ENCODE measurements at places on chromosomes 11 and 22.

DNA sequence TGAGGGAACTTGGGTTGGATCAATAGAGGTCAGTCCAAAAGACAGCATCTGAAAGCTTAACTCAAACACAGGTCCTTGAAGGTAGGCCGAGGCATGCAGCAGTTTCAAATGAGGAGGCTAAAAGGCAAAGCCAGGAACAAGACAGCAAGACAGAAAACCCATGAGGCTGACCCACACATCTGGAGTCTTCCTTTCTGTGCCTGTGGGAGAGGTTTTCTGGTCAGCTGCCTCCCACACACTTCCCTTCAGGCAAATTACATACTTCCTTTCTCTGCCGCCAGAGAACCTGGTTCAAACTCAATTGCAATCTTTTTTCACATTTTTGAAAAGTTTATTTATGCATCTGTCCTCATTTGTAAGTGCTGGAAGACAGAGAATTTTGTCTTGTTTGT lies 29.8 kb upstream of the CRTAM start:
- DNase-seq = no peak

DNA sequence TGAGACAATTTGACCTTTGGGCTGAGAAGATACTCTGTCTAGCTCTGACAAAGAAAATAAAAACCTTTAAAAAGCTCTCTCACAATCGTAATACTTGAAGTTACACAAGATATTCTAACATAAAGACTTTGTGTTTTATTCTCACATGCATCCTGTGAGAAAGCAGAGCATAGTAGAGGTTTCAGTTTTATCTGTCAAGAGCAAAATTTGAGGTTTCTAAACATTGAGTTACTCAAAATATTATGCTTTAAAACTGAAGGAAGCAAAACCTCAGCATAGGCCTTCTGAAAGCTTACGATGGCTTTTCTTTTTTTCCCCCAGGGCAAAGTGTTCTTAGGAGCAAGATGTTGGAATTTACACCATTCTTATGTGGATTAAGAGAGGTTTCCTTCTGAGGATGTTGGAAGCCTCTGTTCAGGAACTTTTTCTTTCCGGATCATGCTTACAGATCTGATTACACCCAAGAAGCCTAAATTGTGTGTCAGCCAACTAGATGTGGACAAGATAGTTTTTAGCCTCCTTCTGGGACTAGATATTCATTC lies 15.0 kb upstream of the OR51M1 start:
- no peak for DNase-seq

DNA sequence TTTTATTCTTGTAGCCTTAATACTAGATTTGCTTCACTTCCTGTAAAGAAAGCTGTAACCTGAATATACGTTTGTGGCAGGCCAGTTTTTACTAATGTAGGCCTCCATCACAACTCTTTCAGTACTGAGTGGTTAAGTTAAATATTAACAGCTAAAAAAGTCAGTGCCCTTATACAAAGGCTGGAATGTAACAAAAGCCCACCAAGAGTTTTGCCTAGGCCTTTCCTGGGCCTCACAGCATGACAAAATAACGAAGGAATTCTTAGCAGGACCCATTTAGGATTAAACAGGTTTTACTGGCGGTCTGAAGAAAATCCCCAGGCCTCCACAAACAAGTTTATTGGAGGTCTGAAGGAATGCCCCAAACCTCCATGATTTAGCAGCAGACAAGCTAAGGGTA lies 43.7 kb downstream of the PIWIL3 start:
- DNase-seq = no peak

- DNase-seq = no peak
Measured at GRCh38 chr11:84390441-84391078, 1104.4 kb upstream of the CCDC90B start.

- no peak for DNase-seq
Measured at GRCh38 chr11:2443881-2444820, at the start of gene TRPM5. Gene TRPM5 (minus strand): TSS chr11:2444514. CDS start chr11:2423036, 21,478 bp downstream.

DNA sequence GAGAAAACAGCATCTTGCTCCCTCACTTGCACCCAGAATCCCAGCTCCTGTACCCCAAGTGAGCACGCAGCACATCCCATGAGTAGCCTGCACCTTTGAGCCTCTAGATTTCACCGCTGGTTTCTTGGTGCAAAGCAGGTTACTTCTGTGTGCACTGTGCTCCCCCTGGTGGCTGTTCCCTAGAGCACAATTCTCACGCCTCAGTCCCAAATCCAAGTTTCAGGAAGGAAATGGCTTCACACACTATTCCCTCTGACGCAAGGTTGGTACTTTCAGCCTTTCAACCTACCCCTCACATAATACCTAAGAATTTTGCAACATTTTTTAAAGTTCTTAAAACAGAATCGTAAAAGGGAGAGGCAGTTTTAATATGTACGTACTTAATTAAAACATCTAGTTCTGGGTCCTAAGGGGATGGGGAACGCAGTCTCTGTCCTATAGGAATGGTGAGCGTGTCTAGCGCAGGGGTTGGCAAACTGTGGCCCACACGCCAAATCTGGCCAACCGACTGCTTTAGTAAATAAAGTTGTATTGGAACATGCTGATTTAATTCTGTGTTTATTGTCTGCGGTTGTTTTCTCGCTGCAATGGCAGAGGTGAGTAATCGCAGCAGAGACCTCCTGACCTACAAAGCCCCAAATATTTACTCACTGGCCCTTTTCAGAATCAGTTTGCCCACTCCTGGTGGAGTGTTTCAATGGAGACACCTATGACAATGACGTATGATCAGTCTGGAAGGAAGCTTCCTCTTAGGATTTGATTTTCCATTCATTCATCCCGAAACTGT lies 27.5 kb downstream of the DHCR7 start:
- no peak for DNase-seq

DNA sequence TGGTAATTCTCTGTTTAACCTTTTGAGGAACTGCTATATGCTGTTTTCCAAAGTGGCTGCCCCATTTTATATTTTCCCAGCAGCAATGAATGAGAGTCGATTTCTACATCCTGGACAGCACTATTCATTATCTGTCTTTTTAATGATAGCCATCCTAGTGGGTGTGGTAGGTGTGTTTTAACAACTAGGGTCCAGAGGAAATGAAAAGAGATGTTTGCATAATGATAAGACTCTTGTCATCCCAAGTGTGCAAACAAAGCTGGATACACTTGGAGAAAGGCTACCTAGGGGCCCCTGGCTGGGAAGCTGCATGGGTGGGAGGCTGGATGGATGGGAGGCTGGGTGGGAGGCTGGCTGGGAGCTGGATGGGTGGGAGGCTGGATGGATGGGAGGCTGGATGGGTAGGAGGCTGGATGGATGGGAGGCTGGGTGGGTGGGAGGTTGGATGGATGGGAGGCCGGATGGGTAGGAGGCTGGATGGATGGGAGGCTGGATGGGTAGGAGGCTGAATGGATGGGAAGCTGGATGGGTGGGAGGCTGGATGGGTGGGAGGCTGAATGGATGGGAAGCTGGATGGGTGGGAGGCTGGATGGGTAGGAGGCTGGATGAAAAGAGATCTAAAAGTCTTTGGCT lies 158.0 kb downstream of the DSCAML1 start:
- DNase-seq = no peak

DNA sequence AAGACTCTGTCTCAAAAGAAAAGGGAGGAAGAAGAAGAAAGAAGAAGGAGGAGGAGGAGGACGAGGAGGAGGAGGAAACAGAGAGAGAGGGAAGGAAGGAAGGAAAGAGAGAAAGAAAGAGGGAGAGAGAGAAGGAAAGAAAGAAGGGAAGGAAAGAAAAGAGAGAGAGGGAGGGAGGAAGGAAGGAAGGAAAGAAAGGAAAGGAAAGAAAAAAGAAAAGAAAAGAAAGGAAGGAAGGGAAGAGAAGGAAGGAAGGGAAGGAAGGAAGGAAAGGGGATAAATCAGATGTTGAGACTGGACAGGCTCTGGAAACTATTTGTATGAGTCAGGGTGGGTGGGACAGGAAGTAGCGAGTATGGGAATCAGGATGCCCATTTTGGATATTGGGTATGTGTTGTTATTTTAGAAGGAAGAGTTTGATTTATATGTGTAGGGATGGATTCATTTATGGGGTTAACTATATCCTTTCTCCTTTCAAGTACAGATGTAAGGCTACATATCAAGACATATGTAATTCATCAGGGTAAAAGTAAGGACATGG lies 6.0 kb upstream of the RPL3 start:
- no peak for DNase-seq

DNA sequence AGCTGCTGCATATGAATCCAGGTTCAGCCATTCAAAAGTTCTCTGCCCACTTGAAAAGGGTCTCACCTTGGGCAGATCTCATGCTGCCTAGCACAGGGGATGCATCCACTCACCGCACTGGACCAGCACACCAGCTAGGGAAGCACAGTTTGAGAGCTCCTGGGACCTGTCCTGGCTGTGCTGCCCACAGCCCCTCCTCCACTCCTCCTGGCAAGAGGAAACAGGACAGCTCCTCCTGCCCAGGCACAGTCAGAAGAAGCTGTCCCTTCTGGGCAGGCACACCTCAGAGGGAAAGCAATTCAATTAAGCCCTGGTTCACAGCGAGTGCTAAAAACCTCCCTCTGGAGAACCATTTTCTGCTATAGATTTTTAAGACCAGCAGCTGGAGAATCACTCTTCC lies 146.7 kb downstream of the ST3GAL4 start:
- no peak for DNase-seq

DNA sequence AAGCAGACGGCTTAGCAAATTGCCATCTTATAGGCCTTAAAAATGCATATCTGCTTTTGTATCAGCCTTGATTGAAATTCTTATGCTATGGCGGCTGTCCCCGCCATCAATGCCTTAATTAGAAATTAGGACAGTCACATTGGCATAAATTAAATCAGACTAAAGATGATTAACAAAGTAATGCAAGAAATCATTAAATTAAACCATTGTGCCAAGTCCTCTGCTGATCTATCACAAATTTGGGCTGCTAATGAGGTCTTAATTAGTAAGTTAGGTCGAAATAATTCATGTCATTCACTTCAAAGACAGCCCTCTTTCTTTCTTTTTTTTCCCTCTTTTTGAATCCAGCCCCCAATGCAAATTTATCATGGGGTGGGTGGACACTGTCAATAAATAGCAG lies 159.3 kb downstream of the MIAT start:
- DNase-seq = no peak

DNA sequence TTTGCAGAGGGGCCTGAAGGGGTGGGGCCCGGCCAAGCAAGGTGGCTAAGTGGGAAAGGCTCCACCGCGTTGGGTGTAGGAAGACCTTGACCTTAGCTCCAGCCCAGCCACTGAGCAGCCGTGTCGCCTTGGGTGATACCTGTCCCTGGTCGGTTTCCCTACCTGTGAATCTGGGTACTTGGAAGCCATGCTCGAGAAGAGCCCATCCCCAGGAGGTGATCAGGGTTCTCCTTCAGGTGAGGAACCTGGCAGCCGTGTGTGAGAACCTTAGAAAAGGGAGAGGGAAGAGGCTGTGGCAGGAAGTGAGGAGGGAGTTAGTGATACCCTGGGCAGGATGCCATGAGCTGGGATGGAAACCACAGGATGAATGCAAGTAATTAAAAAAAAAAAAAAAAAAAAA lies 21.6 kb downstream of the PPARA start:
- DNase-seq = no peak

DNA sequence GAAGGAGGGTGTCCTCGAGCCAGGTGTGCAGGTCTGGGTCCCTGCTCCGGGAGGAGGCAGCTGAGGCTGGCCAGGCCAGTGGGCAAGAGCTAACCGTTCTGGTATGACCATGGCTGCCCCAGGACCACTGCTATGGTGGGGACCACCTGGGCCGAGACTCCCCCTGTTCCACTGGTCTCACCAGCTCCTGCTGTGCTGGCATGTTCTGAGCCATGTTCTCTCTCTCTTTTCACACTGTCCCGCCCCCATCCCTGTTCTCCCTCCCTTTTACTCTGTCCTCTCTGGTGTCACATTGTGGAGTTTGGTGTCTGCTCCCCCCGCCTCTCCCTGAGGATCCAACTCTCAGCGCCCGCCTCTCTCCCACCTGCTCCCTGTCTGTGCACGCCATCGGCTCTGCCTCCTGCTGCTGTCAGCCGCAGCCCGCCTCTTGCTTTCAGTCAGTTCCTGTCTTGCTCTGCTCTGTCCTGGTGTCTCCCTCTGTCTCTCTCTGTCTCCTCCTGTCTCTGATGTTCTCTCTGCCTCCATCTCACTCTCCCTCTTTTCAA lies 66.4 kb downstream of the LRRC32 start:
- no peak for DNase-seq

- DNase-seq = no peak
Measured at GRCh38 chr11:18775492-18776292, 15.9 kb downstream of the PTPN5 start.

DNA sequence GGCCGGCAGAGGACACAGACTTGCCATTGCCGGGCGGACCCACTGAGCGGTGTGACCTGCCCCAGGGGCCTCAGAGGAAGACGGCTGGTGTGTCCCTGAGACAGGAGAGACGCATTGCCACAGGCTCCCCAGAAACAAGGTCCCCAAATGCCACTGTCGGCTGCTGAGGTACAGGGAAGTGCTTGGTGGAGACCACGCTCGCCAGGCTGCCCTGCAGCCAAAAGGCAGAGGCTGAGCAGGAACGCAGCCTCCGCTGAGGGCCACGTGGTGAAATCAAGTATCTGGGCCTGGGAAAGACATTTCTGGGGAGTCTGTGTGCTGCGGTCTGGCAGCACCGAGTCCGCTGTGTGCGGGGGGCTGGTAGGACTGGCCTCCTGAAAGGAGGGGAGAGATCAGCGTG lies 794.9 kb downstream of the BRD1 start:
- DNase-seq = no peak

DNA sequence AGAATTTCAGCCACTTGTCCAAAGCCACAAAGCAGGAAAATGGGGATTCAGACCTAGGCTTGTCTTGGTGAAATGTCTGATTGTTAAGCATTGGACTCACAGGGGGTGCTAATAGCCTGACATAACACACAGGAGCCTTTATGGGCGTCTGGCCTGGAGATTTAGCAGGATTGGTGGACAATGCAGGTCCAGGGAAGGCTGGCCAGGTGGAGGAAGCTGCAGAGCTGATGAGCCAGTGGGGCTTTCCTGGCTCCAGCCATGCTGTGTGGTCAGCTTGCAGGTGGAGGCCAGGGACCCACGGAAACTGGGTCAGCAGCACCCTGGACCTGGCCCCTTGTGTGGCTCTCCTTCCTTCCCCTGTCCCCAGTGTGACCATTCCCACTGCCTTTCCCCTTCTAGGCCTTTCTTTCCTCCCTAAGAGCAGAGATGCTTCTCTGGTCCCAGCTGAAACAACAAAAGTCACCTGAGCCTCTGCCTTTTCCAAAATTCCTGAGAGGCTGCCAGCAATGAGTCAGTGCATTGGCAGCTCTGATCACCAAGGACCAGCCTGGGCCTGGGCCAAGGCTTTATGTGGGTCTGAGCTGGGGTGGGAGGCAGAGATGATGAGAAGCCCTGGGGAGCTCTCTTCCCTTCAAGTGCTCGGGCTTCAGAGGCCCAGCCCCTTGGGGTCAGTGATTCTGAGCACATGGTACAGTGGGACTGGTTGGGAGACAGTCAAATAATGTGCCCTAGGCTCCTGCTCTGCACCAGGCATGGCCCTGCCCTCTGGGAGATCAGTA lies 85.2 kb downstream of the CCDC81 start:
- no peak for DNase-seq

DNA sequence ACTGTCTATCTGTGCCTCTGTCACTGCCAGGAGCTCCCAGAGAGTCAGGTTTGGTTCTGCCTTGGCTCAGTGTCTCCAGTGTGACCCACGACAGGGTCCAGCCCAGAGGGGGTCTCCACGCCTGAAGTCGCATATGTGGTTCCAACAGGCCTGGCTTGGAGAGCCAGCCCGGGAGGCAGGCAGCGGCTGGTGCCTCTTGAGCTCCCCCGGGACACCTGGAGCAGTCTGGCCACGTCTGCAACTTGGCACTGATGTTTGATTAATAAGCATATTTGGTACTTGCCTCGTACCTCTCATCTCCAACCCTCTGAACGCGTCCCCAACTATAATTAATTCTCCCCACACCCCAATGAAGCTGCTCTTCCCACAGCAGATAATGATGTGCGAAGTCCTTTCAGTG lies 31.7 kb upstream of the SHISAL1 start:
- no peak for DNase-seq

GRCh38 chr11:70343636-70344035 lies 54.7 kb upstream of the CTTN start:
- DNase-seq = no peak

All from frontal cortex (tissue), 4 donors.